ENCODE measurements at places on chromosomes 2 and 18. TPM values are rescaled to one million over a fixed set of nuclear protein-coding genes. Genes with fewer than 3 reads are reported as not detected.

The ST6GAL2 gene
- not detected for total RNA-seq

The CNTNAP5 gene
- total RNA-seq, result not detected

The FAM237A gene
- not detected for total RNA-seq

The CAVIN2 gene
- 249 TPM for total RNA-seq

The CFAP53 gene
- 0.27 TPM for total RNA-seq

The LAPTM4A gene
- 86.7 TPM for total RNA-seq

The SMC6 gene
- total RNA-seq, result 21.7 TPM

All from mammary microvascular endothelial cell (primary cell).